CD4-positive, CD25-positive, alpha-beta regulatory T cell (primary cell): ENCODE measurements at places on chromosomes 12 and 14.

DNA sequence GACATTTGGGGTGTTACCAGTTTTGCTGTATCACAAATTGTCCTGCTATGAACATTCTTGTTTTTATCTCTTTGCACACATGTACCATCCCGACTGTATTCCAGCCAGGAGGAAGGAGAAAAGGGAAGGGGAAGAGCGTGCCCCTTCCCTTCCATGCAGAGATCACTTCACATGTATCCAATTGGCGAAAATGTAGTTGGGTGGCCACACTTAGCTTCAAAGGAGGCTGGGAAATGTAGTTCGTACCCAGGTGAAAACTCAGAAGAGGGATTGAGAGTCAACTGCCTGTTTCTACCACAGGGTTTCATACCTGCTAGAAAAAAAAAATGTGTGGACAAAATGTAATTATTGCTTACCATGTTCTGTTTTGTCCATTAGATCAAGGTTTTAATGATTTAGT is 189.1 kb upstream of the PELI2 start:
- no peak for DNase-seq

DNA sequence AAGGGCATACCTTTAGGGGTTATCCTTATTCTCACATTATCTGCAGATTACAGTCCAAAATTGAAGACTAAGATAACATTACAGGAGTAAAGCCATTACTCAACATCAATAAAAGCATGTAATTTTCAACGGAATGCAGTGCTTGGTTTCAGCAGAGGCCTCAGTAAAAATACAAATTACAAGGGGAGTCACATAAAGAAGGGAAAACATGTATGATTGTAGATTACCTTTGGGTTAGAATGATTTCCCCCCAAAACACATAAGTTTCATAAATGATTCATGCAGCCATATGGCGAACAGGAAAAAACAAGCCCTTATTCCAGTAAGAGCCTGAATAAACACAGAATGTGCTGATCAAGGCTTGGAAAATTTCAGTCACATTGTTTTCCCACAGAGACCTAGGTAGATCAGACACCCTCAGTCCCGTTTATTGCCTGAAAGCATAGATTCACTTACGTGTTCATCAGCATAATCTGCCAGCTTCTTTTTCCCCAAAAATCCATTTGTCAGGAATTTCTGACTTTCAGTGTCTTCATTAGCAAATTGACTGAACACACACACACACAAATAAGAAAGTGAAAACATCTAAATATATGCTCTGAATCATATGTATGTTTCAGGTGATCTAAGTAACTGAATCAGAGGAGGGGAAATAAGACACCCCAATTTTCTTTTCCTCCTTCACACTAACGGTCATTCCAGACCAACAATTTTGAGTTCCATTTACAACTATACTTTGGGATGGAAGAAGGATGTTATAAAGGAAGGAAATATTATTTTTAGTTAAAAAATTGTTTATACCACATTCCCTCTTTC is 37.5 kb downstream of the SLC38A4 start:
- no peak for DNase-seq

DNA sequence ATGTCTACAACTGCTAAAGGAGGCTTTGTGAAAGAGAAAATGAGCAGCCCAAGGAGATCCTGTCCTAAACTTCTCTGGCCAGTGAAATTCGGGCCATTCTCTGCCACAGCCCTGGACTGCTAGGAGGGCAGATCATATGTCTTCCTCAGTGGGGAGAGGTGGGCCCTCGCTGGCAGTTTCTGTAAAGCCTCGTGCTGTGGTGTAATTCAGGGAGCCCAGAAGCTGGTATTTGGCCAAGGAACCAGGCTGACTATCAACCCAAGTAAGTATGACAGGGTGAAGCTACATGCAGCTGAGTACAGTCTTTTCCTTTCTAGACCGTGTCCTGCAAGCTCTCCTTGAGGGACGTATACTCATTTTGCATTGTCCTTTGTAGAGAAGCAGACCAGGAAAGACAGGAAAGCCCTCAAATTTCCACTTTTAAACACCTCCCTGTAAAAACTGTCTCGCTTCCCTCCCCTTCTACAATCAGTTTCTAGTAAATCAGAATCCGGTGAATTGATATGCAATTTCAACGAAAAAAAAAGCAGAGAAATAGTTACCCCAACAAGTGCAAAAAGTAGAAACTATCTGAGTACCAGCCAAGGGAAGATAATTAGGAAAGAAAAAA is 106.8 kb downstream of the DAD1 start:
- DNase-seq = no peak

DNA sequence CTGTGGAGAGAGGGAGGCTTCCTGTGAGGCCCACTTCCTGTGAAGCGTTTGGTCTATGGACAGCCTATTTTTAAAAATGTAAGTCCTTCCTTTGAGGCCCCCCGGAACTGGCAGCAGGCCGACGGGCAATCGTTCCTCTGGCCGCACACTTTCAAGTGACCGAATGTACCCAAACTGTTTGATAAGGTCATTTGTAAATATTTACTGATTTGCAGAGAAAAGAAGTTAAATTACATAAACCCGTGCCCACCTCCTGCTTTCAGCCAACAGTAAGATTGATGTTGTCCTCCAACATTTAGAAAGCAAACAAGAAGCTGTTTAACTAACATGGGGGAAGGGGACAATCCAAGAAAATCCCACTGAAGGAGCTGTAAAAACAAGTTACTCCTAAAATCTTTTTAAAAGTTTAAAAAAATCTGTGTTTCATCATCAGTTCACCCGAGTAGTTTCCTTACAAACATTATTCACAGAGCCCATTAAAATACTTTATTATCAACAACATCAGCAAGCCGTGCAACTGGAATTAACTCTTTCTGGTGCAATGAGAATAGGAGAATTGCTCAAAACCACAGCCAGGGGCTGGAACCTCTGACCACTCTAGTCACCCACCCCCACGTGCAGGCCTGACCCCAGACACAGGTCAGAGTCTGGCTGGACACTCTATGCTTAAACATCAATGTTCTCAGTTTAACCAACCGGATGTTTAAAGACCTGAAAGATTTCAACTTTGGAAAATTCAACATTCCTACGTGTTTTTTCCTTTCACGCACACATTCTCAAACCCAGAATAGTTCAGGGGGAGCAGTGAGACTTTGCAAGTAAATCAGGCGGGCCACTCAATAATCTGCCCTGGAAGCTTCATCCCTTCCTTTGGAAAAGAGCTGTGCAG is 65.3 kb downstream of the FOXN3 start:
- peak; percentile 18 for DNase-seq

GRCh38 chr12:27178723-27179399 is 65.2 kb upstream of the STK38L start:
- DNase-seq = no peak

- DNase-seq = no peak
These were observed 22.1 kb upstream of the SYCP3 start for GRCh38 chr12:101761350-101761749.

- no peak for DNase-seq
These were observed 11.5 kb downstream of the FAIM2 start for GRCh38 chr12:49892084-49892731.

- no peak for DNase-seq
These were observed 13.5 kb downstream of the PDE1B start for GRCh38 chr12:54562750-54563356.

- no peak for DNase-seq
These were observed at the start of gene KRT84 for GRCh38 chr12:52385226-52385702. Gene KRT84, minus strand, starts transcription at chr12:52385652. Its CDS starts 67 bp downstream, at chr12:52385585.

DNA sequence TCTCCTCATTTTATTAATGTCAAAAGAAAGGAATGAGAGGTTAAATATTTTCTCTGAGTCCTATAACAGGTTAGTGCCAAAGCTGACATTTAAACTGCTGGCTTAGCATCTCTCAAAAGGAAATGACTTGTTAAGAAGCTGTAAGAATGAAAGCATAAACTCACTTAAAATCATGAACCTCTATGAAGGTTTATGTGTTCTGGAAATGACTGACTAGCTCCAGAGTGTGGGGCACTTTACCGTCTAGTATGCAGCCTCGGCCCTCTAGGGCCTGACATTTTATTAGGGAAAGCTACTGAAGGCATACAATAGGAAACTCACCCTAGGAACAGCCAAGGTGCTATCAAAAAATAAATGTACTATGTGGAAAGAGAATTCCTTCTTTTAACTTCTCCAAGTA is 35.1 kb downstream of the SPX start:
- DNase-seq = peak; percentile 40

GRCh38 chr12:2627835-2628191 is 167.0 kb upstream of the FKBP4 start:
- DNase-seq = no peak

DNA sequence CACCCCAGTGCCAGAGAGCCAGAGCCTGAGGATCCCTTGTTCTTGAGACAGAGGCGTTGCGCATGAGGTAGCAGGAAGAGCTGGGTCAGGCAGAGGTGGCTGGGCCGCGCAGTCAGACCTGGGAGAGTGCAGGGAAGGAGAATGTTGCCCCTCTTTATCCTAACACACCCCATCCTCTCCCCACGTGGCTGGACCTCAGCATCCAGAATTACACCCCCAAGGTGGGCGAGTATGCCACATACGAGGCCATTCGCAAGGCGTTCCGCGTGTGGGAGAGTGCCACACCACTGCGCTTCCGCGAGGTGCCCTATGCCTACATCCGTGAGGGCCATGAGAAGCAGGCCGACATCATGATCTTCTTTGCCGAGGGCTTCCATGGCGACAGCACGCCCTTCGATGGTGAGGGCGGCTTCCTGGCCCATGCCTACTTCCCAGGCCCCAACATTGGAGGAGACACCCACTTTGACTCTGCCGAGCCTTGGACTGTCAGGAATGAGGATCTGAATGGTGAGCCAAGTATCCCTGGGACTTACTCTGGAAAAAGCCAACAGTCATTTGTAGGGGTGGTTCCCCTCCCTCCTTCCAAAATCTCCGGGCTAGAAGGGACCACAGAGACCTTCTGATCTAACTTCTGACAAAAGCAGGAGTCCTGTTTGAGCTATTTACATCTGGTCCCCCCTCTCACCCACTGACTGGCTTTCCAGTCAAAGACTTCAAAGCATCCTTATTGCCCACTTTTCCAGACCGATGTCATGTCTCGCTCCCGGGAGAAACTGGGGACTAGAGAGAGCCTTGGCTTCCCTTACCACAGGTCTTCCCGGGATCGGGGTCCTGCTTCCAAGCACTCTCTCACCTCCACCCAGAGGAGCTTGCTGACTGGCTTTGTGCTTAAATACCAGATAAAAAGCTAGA is 6.1 kb downstream of the MMP14 start:
- no peak for DNase-seq

DNA sequence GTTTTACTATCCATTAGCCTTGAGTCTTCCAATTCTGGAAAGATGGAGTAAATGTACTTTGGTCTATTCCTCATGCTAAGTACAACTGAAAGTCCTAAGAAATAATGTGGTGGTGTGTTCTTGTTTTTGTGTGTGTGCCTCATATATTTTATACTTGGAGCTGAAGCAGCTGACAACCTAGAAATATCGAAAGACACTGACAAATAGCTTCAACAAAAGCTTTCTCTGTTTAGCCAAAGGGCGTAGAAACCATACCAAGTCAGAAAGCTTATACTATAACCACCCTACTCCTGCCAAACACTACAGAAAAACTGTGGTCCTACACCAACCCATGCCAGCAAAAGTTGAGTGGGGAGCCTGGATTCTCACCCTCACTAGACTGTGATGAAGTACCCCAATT is 188.4 kb downstream of the GPHN start:
- no peak for DNase-seq

GRCh38 chr14:80388980-80389711 is 177.8 kb upstream of the DIO2 start:
- no peak for DNase-seq

DNA sequence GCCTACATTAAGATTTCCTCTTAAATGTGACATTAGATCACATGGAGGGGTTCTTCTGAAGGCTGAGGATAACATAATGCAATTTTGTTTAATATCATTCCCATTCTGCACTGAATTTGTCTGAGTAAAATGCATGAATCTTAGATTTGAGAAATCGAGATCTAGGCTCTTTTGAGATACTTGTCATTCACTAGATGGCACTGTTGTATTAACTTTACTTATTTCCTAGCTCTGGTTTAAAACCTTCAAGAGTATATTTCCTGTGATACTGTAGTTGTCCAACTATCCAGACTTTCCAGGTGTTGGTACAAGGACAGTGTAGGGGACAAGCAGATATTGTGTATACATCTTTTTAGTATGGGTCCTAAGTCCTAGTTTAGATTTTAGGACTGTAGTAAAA is 91.7 kb upstream of the SEL1L start:
- DNase-seq = no peak

GRCh38 chr12:78887444-78887843 is 22.9 kb downstream of the SYT1 start:
- no peak for DNase-seq

DNA sequence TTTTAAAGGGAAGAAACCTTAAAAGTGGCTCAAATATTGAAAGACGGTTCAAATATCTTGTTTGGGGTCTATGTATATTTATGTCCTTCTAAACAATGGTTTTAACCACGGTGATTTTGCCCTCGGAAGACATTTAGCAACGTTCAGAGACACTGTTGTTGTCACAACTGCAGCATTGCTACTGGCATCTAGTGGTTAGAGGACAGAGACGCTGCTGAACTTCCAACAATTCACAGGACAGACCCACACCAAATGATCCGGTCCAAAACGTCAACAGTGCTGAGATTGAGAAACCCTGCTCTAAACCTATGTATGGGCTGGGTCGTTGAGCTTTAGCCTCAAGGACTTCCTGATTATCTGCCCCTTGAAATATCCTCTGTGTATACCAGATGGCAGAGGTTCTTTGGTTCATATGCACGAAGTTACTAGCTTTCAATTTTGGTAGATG is 1.7 kb downstream of the ANGEL1 start:
- no peak for DNase-seq

- no peak for DNase-seq
These were observed 70.5 kb downstream of the HMGA2 start for GRCh38 chr12:65894624-65895390.

GRCh38 chr14:36857842-36858445 is 196.3 kb downstream of the PAX9 start:
- no peak for DNase-seq

DNA sequence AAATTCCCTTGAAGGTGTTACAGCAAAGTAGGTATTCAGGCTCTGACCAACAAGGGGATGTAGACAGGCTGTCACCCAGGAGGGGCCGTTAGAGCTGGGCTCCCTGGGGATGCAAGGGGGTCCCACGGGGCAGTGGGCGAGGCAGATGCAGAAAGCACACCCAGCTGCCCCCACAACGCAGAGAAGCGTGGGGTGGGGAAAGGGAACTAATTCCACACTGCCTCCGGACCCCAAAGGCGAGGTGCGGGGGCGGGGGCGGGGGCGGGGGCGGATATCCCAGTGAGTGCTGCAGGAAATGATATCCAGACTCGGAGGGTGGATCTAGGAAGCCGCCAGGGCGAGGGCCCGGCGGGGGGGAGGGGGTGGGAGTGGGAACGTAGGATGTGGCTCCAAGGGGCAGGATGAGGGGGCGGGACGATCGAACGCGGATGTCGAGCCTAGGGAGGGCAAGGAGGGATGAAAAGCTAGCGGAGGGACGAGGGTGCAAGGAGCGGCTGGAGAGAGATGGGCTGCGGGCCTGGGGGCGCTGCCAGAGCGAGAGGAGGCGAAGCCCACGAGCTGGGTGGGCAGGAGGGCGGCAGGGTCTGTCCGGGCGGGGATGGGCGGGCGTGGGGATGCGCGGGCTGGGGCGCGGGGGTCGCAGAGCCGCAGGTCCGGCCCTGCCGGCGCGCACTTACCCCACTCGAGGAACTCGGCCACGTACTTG is 874 bp downstream of the CDC42BPB start:
- DNase-seq = no peak
